ENCODE measurements at places on chromosomes 12 and 14.
A peak's percentile ranks its signal among the peaks of the same experiment; 100 is the strongest.

GRCh38 chr12:105218434-105218833, 17.5 kb downstream of the APPL2 start:
- no peak for DNase-seq

GRCh38 chr14:76086636-76087035, 65.1 kb upstream of the GPATCH2L start:
- no peak for DNase-seq

GRCh38 chr12:80681786-80682185, 25.6 kb upstream of the MYF6 start:
- DNase-seq: no peak

GRCh38 chr14:90569606-90570387, 173.0 kb downstream of the CALM1 start:
- DNase-seq: no peak

DNA sequence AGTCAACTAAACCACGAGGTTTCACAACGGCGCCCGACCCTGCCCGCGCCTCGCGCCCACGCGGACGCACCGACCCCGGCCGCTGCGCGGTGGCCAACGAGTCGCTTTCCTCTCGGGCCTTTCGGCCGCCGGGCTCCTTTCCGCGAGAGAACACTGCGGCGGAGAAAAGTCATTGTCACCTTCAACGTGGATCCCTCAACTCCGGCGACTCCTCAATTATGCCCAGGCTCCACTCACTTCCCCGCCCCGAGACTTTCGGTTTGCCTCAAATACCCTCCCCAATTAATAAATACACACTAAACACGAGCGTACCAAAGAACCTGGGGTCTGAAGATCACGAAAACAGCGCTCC, 450 bp downstream of the SINHCAF start:
- DNase-seq: no peak

DNA sequence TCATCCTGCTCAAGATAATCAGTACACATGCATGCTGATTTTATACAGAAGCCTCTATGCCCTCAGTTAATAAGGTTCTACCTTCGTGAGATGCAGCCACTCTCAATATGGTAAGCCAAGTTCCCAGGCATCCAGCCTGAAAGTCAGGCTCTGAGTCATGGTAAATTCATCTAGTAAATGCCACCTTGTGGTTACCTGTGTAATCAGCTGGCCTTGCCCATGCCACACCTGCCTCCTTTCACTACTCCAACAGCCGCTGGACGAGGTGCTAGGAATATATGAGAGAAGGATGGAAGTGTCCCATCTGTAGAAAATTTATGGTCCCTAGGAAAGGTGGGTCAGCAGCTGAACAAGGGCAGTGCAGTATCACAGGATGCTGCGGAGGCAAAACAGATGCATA, 207.3 kb downstream of the SSPN start:
- no peak for DNase-seq

DNA sequence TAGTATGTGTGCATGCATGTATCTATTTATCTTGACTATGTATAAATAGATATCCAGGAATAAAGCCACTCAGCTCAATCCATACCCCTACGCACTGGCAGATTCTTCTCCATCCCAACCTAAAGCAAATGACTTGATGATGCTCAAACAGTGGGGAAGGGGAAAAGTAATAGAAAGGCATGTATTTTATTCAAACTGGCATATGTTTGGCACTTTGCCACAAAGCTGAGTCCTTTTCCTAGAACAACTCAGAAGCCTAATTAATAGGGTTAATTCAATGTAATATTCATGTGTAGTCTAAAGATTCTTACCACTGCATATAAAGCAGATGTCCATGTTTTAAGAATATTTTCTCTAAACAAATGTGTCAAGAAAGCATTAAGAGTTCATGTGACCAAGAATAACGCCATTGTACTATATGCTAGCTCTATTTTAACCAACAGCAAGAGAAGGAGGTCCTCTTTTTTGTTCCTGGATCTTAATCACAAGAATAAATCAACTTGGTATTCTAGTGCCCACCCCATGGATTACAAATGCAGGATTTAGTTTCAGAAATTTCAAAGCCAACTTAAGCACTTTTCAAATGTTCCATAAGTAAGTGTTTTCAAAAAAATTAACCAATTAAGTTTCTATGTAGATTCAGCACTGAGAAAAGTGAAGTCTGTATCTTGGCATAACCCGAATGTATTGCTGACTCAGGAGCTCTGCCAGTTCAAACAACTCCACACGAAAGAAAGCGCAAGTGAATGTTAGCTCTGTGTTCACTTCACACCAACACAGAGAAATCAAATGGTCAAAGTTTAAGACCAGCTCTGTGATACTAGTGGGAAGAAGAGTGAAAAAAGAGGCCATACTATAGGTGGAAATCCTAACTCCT, 233.6 kb downstream of the MED13L start:
- no peak for DNase-seq

GRCh38 chr12:112933129-112933505, 5.2 kb upstream of the OAS3 start:
- no peak for DNase-seq

- no peak for DNase-seq
These were observed 19.1 kb downstream of the ERP29 start for GRCh38 chr12:112032292-112032691.

- no peak for DNase-seq
These were observed 67.8 kb downstream of the MVK start for GRCh38 chr12:109641422-109641821.

DNA sequence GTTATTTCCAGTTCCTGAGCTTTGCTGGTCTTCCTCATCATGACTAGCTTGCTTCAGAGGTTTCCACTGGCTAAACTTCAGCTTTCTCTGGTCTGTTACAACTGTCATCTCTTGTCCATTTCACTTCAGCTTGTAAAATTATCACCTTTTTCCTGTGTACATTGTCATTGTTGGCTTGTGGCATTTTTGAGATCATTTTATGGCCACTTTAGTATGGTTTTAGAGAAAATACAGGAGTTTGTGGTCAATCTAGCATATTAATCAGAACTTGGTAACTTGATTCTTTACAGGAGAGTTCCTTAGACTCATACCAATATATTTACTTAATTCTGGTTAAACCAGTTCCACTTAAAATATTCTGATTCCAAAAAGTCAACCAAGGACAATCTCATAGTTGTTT, 235.9 kb upstream of the KITLG start:
- peak; percentile 31 for DNase-seq

DNA sequence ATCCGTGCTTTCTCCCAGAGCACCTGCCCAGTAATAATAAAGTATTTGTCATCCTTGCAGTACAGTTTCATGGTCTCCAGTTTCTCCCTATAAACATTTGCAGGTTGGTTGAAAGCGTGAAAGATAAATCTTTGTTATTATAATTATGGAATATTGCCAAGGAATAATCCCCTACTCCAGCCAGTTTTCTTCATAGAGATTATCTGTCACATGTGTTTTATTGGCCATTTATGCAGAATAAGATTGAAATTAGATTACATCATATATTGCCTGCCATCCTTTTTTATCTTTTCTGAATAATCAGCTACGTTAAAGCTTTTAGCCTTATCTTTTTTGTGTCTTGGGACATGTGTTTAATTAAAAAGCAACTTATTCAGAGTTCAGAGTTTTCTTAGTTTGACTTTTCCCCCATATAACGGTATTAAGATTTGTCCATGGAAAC, 168.0 kb downstream of the KICS2 start:
- DNase-seq: no peak

GRCh38 chr12:15534322-15534721, 212.0 kb downstream of the PTPRO start:
- peak; percentile 89 for DNase-seq

DNA sequence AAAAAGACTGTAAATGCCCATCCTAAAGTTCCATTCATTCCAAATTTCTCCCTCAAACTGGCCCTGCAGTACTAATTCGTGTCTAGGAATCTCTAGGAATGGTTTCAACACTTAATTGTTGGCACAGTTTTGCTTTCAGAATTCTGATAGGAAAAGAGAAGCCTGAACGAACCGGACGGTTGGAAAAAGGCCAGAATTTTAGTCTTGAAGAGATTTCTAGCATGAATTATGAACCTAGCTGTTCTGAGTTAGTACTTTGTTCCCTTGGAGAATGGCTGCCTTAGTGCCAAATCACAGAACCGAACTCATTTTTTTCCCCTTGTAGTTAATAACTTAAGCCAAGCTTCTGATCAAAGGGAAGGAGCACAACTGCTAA, 262.6 kb downstream of the ADAMTS20 start:
- DNase-seq: no peak

GRCh38 chr12:90808568-90808967, 146.4 kb downstream of the CCER1 start:
- no peak for DNase-seq

GRCh38 chr12:24659016-24659415, 289.9 kb downstream of the BCAT1 start:
- DNase-seq: no peak

DNA sequence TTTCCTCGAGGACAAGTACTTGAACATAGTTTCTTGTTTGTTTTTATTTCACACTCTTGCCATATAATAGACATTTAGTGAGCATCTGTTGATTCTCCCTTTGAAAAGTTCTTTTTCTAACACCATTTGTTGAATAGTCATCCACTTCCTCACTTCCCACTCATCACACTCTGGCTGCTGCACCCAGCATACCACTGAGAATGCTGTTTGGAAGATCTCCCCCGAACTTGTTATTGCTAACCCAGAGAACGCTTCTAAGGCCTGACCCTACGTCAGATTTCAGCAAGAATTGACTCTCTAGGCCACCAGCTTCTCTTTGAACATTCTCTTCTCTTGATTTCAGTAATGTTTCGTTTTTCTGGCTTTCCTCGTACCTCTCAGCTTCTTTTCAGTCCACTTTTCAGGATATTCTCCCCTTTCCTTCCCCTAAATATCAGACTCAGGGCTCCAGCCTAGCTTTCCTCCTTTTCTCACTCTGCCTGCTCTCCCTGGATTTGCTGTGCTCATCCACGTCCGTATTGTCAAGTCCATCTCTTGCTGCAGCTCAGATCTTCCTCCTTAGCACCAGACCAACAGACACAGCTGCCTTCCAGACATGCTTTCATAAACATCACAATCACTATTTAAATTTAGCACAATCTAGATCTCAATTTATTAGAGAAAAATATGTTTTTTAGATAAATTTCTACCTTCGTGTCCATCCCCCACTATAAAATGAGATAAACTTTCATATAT, 94.0 kb upstream of the SLC38A4 start:
- no peak for DNase-seq

- no peak for DNase-seq
These were observed 165.8 kb downstream of the MON2 start for GRCh38 chr12:62632411-62632918.

GRCh38 chr12:43812926-43813325, 6.8 kb upstream of the TWF1 start:
- no peak for DNase-seq
